ENCODE measurements at places on chromosomes 7 and 10. TPM values are rescaled to one million over a fixed set of nuclear protein-coding genes. Genes with fewer than 3 reads are reported as not detected.

The GJD4 gene
- not detected for total RNA-seq

The ZPBP gene
- not detected for total RNA-seq

DNA sequence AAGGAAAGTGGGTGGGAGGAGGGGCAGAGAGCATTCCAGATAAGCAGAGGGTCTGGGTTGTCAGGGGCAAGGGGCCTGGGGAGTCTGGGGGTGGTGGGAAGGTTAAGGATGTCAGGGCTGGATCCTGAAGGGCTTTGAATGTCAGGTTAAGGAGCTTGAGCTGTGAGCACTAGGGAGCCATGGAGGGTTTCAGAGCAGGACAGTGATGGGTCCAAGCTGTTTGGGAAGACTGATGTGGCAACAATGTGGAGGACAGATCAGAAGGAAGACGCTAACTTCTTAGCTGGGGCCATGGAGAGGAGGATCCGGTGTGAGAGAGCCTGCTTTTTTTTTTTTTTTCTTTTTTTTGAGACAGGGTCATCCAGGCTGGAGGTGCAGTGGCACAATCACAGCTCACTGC lies 13.9 kb upstream of the AQP1 start:
- H3K27me3 ChIP-seq = no peaks in the 10 kb centered on the region
- H3K4me1 ChIP-seq = peaks cover 2% of the 10 kb centered on the region
- DNase-seq = no peak
- no peaks in the 10 kb centered on the region for H3K36me3 ChIP-seq
- no peak overlapping the region for H3K27ac ChIP-seq

The RAMP3 gene
- total RNA-seq = not detected

GRCh38 chr10:297567-297966 lies 162.3 kb downstream of the ZMYND11 start:
- H3K4me1 ChIP-seq = no peaks in the 10 kb centered on the region
- no peaks in the 10 kb centered on the region for H3K27me3 ChIP-seq
- H3K27ac ChIP-seq = no peak overlapping the region
- no peak overlapping the region for H3K4me3 ChIP-seq

DNA sequence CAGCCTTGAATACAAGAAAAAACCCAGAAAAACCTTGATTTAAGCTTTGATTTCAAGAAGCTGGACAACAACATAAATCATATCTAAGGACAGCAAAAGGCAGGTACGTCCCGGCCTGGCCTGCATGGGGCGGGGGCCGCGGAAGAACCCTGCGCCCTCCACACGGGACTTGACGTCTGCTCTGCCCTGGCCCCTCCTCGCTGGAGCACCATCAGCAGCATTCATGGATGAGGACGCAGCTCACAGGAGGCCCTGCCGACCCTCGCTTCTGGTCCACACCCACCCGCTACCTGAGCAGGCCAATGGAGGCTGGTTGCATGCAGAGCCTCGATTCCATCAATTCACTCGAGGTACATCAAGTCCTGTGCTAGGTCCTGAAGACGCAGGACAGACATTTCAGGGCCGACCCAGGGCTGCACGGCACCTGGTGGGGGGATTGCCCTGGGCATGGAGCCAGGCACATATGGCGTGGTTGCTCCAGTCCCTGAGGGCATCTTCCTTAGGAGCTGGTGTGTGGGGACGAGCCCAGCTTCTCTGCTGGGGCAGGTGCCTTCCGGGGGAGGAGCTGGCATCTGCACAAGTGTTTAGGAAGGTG lies 63.1 kb upstream of the NKX6-2 start:
- peaks cover 3% of the 10 kb centered on the region for H3K4me1 ChIP-seq
- no peak for DNase-seq
- H3K27ac ChIP-seq = no peak overlapping the region
- H3K4me3 ChIP-seq = no peak overlapping the region
- H3K27me3 ChIP-seq = peaks cover 7% of the 10 kb centered on the region

The GIMAP1 gene
- total RNA-seq = 4.9 TPM

The GIMAP5 gene
- 44.4 TPM for total RNA-seq

GRCh38 chr10:78813526-78813925 lies 255.2 kb upstream of the ZMIZ1 start:
- no peak overlapping the region for H3K4me3 ChIP-seq
- peaks cover 3% of the 10 kb centered on the region for H3K27me3 ChIP-seq
- DNase-seq = no peak
- H3K4me1 ChIP-seq = no peaks in the 10 kb centered on the region
- H3K27ac ChIP-seq = no peak overlapping the region

The TAF3 gene
- total RNA-seq = 15.9 TPM

GRCh38 chr7:136878878-136879277 lies 10.4 kb downstream of the CHRM2 start:
- H3K4me1 ChIP-seq = no peaks in the 10 kb centered on the region
- H3K27ac ChIP-seq = no peak overlapping the region
- no peak for DNase-seq
- H3K27me3 ChIP-seq = no peaks in the 10 kb centered on the region
- no peak overlapping the region for H3K4me3 ChIP-seq

DNA sequence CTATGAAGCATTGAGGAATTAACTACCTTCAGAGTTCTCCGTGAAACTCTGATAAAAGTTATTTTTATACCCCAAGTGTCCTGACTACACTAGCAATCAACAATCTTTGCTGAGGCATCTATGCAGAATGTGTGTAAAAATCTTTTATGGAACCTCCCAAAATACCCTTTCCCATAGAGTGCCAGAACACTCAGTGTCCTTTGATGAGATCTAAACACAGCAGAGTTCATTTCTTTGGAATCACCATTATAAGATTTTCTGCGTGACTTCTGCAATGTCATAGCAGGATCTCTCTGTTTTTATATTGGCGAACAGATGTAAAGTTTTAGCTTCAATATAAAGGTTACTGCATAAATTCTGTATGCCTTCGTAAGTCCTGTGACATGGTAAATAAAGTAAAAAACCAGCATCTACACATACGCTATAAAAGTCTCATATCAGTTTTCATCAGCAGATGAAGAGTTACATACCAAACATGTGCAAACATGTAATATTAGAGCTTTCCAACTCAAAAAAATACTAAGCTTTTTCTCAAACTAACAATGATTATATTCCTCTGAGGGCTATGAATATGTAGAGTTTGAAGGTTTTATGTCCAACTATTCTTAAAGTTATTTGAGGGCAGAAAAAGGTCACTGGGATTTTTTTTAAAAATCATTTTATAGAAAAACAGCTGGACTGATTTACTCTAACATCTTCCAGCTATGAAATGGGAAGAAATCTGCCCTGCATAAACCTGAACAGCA lies 67.2 kb downstream of the SKIDA1 start:
- H3K27ac ChIP-seq = no peak overlapping the region
- no peak for DNase-seq
- peaks cover 5% of the 10 kb centered on the region for H3K27me3 ChIP-seq
- no peaks in the 10 kb centered on the region for H3K4me1 ChIP-seq
- H3K4me3 ChIP-seq = no peak overlapping the region
- H3K36me3 ChIP-seq = no peaks in the 10 kb centered on the region

GRCh38 chr7:49775065-49775948 lies 1.9 kb downstream of the VWC2 start:
- H3K4me3 ChIP-seq = no peak overlapping the region
- peaks cover 72% of the 10 kb centered on the region for H3K27me3 ChIP-seq
- H3K36me3 ChIP-seq = no peaks in the 10 kb centered on the region
- H3K4me1 ChIP-seq = peaks cover 4% of the 10 kb centered on the region
- DNase-seq = peak; percentile 56
- no peak overlapping the region for H3K27ac ChIP-seq

GRCh38 chr10:36989233-36989632 lies 136.2 kb upstream of the ANKRD30A start:
- no peak overlapping the region for H3K27ac ChIP-seq
- no peak overlapping the region for H3K4me3 ChIP-seq
- no peak for DNase-seq

- H3K27ac ChIP-seq = no peak overlapping the region
- H3K4me1 ChIP-seq = no peaks in the 10 kb centered on the region
- DNase-seq = no peak
- no peak overlapping the region for H3K4me3 ChIP-seq
- H3K27me3 ChIP-seq = peaks cover 15% of the 10 kb centered on the region
- no peaks in the 10 kb centered on the region for H3K36me3 ChIP-seq
Measured at GRCh38 chr10:86329093-86329710, 37.4 kb downstream of the GRID1 start.

DNA sequence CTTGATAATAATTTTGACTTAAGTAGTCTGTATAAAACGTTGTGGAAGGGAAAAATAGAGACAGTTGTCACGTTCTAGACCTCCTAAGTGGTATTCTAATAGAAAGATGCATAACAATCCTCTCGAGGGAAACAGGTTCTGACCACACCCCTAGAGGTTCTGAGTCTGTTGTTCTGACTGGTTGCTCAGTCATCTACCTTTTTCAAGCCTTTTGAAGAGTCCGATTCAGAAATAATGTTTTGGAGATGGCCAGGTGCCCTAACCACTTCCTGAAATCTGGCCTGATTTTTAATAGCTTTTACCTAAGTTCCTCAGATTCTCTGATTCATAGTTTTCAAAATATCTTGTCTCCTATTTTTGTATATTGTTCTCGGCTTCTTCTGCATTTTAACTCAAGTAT lies 175.6 kb downstream of the HDAC9 start:
- H3K4me3 ChIP-seq = no peak overlapping the region
- DNase-seq = no peak
- no peak overlapping the region for H3K27ac ChIP-seq
- H3K36me3 ChIP-seq = no peaks in the 10 kb centered on the region
- no peaks in the 10 kb centered on the region for H3K4me1 ChIP-seq

- no peaks in the 10 kb centered on the region for H3K27me3 ChIP-seq
- H3K4me1 ChIP-seq = peaks cover 26% of the 10 kb centered on the region
- H3K36me3 ChIP-seq = peaks cover 3% of the 10 kb centered on the region
- H3K4me3 ChIP-seq = no peak overlapping the region
Measured at GRCh38 chr7:151506901-151507382, 12.8 kb downstream of the RHEB start.

The ASNS gene
- total RNA-seq = 84.1 TPM

GRCh38 chr10:11250304-11250703 lies 232.6 kb downstream of the CELF2 start:
- no peak overlapping the region for H3K4me3 ChIP-seq
- H3K27me3 ChIP-seq = no peaks in the 10 kb centered on the region
- H3K4me1 ChIP-seq = peaks cover 18% of the 10 kb centered on the region
- peaks cover 53% of the 10 kb centered on the region for H3K36me3 ChIP-seq
- no peak for DNase-seq

GRCh38 chr10:71248210-71248609 lies 35.8 kb downstream of the UNC5B start:
- H3K4me1 ChIP-seq = no peaks in the 10 kb centered on the region
- H3K36me3 ChIP-seq = no peaks in the 10 kb centered on the region
- DNase-seq = no peak
- H3K4me3 ChIP-seq = no peak overlapping the region
- no peak overlapping the region for H3K27ac ChIP-seq
- peaks cover 5% of the 10 kb centered on the region for H3K27me3 ChIP-seq

DNA sequence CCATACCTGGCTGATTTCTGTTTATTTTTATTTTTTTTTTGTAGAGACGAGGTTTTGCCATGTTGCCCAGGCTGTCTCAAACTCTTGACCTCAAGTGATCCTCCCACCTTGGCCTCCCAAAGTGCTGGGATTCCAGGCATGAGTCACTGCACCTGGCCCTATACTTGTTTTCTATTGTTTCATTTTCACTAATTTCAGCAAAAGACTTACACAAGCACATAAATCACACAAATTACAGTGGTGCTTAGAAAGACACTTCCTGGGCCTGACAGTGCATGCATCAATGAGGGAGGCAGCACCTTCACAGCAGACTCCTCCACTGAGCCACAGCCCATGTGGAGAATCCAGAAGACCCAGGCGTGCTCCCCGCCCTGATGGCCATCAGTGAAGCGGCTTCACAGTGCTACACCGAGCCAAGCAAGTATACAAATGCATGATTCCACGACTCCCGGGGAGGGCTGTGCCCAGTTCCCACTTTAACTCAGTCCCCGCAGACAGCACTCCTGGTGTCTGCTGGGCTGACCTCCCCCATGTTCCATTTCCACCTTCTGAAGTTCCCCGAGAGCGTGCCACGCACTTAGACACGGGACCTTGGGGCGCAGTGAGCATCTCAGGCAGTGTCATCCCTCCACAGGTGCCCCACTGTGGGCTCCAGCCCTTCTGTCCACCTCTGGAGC lies 20.6 kb downstream of the PITRM1 start:
- no peak overlapping the region for H3K4me3 ChIP-seq
- DNase-seq = no peak
- H3K4me1 ChIP-seq = peaks cover 5% of the 10 kb centered on the region
- peaks cover 71% of the 10 kb centered on the region for H3K36me3 ChIP-seq
- peak overlapping the region; percentile 51 for H3K27ac ChIP-seq
- H3K27me3 ChIP-seq = no peaks in the 10 kb centered on the region

The DNAH11 gene
- total RNA-seq = 6.1 TPM

DNA sequence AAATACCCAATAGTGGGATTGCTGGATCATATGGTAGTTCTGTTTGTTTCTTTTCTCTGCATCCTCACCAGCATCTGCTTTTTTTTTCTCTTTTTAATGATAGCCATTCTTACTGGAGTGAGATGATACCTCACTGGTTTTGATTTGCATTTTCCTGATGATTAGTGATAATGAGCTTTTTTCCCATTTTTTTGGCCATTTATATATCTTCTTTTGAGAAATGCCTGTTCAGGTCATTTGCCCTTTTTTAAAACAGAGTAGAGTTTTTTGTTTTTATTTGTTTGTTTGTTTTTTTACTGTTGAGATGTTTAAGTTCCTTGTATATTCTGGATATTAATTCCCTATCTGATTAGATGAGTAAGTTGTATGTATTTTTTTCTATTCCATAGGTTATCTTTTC lies 205.8 kb upstream of the KAT6B start:
- H3K27ac ChIP-seq = no peak overlapping the region
- H3K4me3 ChIP-seq = no peak overlapping the region

DNA sequence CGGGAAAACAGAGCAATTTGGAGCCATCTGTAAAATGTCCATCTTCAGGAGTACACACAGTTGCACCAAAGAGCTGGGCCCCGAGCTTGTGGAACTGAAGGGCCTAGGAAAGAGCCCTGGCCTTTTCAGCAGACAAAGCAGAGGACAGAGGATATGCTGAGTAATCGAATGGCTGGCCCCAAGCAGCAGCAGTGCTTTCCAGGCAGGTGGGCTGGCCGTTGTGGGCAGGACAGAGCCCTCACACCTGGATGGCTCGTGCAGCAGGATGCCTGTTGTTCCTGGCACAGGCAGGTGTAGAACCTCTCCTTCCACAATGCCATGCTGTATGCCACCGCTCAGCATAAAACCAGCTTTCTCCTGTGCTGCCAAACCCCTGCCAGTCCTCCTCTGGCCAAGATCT lies 32.5 kb upstream of the TNS3 start:
- H3K4me1 ChIP-seq = no peaks in the 10 kb centered on the region
- DNase-seq = no peak
- no peak overlapping the region for H3K27ac ChIP-seq
- no peaks in the 10 kb centered on the region for H3K27me3 ChIP-seq
- no peaks in the 10 kb centered on the region for H3K36me3 ChIP-seq

GRCh38 chr10:61140765-61141392 lies 196.9 kb upstream of the RHOBTB1 start:
- H3K27me3 ChIP-seq = peaks cover 15% of the 10 kb centered on the region
- H3K4me3 ChIP-seq = no peak overlapping the region
- peak; percentile 57 for DNase-seq
- H3K4me1 ChIP-seq = no peaks in the 10 kb centered on the region

The AGAP4 gene
- total RNA-seq = 20.8 TPM

The TLL2 gene
- total RNA-seq = not detected

The MIOS gene
- 33.3 TPM for total RNA-seq

The HSPA12A gene
- 0.05 TPM for total RNA-seq

The SPDYE8 gene
- total RNA-seq = not detected

The MICALL2 gene
- 1.8 TPM for total RNA-seq
